CD4-positive, alpha-beta memory T cell (primary cell): ENCODE measurements at places on chromosomes 2 and 18. TPM values are rescaled to one million over a fixed set of nuclear protein-coding genes. Genes with fewer than 3 reads are reported as not detected.

GRCh38 chr2:33134086-33134771, 187.5 kb downstream of the LTBP1 start:
- DNase-seq = no peak

GRCh38 chr2:10972683-10973433, 61.1 kb downstream of the KCNF1 start:
- DNase-seq = no peak

B3GNT2 gene
- 18.3 TPM for total RNA-seq

DNA sequence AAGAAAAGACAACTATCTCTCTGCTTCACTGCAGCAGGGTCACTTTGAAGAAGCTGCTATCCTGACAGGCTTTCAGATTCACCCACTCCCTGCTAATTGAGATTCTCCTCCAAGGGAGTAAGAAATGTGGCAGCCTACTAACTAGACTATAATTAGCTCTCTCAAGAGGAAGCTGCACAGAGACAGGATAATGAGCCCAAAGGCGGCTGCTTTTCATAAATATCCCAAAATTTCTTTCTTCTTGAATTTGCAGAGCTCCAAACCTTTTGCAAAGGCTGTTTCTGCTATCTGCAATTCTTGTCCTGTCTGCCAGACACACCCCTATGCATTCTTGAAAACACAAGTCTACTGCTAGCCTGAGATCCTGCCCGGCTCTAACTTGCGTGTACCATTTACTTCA, 54.0 kb upstream of the RNU4ATAC start:
- no peak for DNase-seq

- DNase-seq = no peak
Measured at GRCh38 chr2:176392744-176393414, 123.6 kb downstream of the MTX2 start.

GALNT5 gene
- total RNA-seq = not detected

- DNase-seq = no peak
Measured at GRCh38 chr2:233270951-233271350, 19.5 kb downstream of the ATG16L1 start.

- DNase-seq = no peak
Measured at GRCh38 chr2:65658881-65659280, 226.5 kb upstream of the SPRED2 start.

DNA sequence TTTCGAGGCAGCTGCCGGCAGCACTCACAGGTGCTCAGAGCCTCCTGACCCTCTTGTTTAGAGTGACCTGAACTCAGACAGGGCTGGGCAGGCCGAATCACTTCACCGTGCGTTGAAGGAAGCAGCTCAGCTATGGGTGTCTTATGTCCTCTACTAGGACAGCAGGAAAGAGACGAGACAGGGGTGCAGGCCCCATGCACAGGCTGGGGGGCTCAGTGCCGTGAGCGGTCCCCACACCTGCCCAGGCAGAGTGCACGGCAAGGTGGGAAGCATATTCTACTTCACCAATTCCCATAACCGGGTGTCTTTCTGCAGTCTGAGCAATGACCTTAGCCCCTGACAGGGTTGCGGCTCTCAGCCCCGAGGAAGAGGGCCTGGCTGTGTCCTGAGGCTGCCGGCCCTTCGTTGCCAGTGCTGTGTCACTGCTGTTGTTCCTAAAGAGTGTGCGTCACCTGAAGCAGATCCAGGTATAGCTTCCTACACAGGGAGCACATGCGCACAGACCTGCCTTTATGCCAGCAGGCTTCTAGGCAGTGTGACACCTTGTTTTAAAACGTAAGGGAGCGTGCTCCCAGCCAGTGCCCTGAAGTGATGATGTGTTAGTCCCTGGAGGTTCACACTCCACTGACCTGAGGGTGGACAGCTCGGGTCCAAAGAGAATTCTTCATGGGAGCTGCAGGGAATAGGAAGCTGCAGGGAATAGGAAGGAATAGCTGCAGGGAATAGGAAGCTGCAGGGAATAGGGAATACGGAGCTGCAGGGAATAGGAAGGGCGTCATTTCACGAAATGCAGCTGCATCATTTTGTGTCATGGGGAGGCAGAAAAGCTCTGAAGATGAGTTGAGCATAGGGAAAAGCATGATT, 207.9 kb upstream of the SALL3 start:
- DNase-seq = no peak

DNA sequence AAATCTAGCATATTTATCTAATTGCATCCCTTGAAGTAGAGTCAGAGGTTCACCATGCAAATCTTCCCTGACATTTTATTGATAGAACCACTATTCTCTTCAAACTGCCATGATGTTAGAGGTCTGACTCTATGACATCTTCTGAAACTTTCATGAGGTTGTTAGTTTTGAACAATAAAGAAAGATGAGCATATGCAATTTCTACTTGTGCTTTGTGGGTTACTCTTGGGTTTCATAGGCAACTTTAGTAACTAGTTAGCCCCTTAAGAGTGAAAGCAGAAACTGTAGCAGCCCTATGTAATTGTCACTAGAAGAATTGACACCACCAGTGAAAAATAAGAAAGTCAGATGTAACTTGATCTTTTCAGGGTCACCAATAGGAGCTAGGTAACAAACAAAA, 53.1 kb upstream of the ZEB2 start:
- DNase-seq = no peak

DNA sequence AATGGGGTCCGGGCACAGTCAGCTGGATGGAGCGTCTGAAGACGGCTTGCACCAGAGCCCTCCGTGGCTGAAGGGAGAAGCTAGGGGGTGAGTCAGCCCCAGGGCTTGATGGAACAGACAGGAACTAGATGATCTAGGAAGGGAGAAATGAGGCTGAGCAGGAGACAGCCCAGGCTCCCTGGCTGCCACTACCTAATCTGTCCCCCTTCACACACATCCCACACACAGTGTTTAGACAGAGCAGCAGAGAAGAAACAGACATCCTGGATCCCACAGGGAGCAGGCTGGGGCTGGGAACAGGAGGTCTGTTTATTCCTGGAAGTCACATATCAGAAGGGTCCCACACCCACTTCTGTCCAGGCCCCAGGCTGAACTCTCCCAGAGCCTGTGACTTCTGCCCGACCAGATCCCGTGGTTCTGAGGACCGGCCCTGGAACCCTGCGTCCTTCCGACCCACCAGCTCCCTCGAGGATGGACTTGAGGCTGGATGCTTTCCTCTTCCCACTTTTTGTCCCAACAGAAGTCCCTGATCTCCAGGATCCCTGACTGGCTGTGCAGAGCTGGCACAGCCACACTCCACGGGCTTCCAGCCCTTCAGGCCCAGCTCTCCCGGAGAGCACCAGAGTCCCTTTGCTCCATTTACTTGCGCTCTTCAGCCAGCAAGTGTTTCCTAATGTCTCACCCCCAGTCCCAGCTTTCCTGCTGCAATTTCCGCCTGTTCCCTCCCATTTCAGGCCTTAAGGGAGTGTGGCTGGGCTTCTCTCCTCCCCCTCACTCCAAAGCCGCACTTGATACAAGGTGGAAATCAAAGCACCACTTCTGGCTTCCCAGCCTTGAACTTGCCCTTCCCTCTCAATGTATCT, 1.5 kb upstream of the GPBAR1 start:
- no peak for DNase-seq

DNA sequence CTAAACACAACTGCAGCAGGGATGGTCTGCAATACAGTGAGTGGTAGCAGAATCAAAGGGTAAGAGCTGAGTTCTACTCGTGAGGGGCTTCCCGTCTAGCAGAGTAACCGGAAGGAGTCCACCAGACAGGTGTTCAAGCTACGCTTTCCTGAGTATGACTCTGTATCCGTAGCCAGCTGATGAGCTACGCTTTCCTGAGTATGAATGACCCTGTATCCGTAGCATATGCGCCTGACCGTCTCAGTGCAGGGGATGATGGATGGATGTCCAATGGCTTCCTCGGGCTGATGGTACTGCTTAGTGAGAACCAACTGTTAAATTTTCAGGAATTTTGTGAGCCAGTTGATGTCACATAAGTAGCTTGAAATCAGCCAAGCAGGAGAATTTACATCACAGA, 244.1 kb upstream of the MYT1L start:
- DNase-seq = no peak

DNA sequence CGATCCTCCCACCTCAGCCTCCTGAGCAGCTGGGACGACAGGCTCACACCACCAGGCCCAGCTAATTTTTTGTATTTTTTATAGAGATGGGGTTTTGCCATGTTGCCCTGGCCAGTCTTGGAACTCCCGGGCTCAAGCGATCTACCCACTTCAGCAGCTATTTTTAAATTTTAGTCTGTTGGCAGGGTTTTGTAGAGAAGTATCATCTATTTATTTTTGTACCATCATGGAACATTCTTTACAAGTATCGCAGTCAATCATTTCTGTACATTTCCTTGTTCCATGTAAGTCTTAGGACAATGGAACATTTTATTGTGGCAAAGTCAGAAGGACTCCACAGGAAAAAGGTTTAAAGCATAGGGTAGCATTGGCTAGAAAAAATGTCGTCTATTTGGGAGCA, 94.6 kb downstream of the UGGT1 start:
- no peak for DNase-seq

- DNase-seq = no peak
Measured at GRCh38 chr2:14011190-14011589, 621.3 kb upstream of the LRATD1 start.

- DNase-seq = no peak
Measured at GRCh38 chr2:234864506-234864905, 87.3 kb upstream of the SH3BP4 start.

CFLAR gene
- total RNA-seq = 222 TPM

DNA sequence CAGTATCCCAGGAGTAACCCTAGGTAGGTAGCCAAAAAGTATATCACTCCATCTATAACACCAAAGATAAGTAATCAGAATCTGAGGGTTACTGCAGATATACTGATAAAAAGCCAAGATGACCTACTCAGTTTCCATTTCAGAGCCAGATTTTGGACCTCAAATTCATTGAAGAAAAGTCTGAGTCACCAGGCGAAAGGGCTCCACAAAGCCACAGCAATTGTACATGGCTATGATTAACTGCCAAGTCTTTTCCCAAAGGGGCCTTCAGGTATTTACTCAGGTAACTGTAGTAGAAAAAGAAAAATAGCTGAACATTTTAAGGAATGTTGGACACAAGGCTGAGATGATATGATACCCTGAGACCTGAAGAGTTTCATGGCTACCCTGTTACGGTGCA, 75.6 kb upstream of the KCNH7 start:
- DNase-seq = no peak

GRCh38 chr18:37965572-37965970, 400.0 kb upstream of the CELF4 start:
- no peak for DNase-seq

DNA sequence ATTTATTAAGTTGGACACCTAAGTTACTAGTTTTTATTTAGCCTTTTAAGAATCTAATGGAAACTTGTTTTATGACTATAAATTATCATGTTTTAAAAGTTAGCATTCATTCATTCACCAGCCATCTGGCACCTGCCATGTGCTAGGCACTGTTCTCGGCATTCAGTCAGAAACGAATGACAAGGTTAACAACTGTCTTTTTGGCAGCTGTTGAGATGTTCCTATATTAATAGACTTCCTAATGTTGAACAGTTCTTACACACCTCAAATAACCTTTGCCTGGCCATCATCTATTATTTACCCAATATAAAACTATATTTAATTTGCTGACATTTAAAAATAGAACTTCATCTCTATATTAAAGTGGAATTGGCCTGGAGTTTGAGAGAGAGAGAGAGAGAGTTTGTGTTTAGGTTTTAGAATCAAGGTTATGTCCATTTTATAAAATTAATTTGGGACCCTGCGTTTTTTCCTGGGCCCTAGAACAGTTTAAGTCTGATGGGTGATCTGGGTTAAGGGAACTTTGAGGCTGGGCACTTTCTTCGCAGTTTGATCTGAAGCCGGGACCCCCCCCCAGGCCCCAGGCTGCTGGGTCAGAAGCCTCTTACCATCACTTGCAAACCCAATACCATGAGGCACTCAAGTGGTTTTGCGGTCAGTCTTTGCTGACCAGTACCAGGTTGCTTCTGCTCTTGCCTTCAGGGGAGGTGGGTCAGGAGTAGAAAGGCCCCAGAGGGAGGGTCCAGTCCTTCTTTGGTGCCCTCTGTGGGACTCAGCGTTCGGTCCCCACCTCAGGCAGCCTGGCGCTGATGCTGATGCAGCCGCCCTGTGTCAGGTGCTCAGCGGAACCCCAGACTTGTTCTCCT, 48.3 kb upstream of the ASB1 start:
- no peak for DNase-seq

GRCh38 chr2:69973335-69973735, 11.9 kb upstream of the ASPRV1 start:
- no peak for DNase-seq

TMEM37 gene
- 0.44 TPM for total RNA-seq

CDK5R2 gene
- not detected for total RNA-seq

DNA sequence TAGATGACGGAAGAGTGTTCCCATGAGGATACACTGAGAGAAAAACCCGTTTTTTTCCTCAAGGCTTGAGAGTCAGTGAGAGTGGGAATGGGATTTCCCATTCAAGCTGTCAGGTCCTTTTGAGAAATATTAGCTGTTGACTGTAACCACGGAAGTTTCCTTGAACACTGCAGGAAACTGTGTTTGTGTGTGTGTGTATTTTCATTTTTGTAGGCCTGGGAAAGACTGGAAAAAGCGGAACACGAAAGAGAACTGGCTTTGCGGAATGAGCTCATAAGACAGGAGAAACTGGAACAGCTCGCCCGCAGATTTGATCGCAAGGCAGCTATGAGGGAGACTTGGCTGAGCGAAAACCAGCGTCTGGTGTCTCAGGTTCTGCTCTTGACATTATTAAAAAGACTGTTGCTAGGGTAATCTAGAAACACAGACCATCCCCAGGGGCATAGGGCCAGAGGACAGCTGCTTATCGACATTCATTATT, 98.8 kb upstream of the EML6 start:
- no peak for DNase-seq

FAM136A gene
- 26.2 TPM for total RNA-seq

GPR45 gene
- total RNA-seq = not detected

DNA sequence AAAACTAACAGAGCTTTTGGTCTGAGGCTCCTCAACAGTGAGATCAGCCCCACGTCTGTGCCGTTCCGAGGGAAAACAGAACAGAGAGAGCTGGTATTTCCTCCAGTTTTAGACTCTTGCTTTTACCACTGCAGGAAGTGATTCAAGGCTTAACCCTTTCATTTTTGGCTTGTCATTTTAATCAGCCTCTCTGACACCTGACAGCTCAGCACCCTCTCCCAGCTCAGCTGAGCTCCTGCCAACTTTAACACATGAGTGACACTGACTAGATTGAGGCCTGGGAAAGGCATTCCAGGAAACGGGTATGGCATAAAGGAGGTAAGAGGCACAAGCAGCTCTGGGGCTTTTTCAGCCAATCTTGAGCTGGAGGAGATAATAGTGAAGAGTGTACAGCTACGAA, 239.4 kb upstream of the SKOR2 start:
- no peak for DNase-seq
